ENCODE measurements at places on chromosomes 5 and 9.

GRCh38 chr5:179376701-179377420, 31.6 kb upstream of the ADAMTS2 start:
- no peak for DNase-seq

DNA sequence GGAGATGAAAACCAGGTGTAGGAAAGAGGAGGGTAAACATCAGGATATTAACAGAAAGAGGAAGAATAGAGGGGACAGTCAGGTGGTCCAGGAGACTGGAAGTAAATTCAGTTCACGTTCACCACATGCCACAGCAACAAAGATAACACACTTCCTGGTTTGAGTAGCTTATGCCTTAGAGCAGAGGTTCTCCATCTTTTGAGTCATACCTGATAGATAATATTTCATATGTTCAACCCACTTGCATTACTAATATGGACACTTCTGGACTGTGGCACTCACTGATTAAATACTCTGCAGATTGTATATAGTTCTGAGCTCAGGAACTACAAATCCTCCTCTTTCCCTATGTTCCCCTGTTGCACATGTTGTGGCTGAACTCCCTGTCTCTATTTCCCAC, 179.9 kb upstream of the NR3C1 start:
- DNase-seq, result no peak

DNA sequence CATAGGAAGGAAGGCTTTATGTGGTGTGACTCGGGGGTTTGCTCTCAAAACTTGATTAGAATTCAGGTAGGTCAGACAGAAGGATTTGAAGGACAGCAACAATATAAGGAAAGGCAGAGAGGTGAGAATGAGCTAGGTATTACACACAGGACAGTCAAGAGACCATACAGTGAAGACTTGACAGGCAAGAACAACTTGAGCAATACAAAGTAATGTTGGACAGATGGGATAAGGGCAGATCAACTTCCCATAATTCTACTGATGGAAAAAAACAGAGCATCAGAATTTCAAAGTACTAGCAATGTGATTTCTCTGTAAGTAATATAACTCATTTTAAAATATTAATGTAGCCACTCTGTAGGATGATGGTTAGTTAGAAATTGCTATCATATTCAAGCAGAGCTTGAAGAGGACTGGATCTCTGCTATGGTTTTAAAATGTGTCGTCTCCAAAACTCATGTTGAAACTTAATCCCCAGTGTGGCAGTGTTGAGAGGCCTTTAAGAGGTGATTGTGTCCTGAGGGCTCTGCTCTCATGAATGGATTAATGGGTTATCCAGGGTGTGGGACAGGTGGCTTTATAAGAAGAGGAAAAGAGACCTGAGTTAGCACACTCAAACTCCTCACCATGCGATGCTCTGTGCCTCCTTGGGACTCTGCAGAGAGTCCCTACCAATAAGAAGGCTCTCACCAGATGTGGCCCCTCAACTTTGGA, 22.4 kb upstream of the HOMER1 start:
- no peak for DNase-seq

DNA sequence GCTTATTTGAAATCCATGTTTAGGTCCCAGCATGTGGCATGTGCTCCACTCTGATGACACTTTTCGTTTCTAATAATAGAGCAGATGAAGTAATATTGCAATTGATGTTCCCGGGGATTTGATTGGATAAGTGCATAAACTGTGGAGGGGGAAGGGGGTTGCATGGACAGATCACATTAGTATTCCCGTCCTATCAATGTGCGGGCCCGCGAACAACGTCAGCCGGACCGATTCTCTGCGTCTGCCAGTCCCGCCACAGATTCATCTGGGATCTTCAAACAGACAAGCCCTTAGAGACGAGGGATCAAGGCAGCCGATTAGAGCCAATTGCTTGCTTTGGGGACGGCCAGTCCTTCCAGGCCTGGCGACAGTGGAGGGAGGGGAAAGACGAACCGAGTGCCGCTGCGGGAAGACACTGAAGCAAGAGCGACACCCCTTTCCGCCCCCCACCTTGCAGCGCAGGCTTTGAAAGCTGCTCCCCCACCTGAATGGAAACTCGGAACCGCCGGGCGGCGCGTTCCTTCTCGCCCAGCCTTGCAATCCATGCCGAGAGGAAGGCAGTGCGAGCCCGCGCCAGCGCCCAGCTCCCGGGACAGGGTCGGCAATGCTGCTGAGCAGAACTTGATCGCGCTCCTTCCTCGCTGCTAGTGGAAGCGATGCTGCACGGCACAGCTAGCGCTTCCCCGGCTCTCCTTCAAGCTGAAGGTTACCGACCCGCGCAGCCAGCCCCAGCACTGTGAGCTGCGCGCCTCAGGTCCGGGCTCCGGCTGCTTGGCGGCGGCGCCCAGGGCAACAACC, at the start of gene RGS7BP:
Gene RGS7BP (plus strand): TSS at position 247 of the 798 bp plus-strand sequence. CDS start 610 bp downstream, outside the sequence.
- DNase-seq, result peak; percentile 20

DNA sequence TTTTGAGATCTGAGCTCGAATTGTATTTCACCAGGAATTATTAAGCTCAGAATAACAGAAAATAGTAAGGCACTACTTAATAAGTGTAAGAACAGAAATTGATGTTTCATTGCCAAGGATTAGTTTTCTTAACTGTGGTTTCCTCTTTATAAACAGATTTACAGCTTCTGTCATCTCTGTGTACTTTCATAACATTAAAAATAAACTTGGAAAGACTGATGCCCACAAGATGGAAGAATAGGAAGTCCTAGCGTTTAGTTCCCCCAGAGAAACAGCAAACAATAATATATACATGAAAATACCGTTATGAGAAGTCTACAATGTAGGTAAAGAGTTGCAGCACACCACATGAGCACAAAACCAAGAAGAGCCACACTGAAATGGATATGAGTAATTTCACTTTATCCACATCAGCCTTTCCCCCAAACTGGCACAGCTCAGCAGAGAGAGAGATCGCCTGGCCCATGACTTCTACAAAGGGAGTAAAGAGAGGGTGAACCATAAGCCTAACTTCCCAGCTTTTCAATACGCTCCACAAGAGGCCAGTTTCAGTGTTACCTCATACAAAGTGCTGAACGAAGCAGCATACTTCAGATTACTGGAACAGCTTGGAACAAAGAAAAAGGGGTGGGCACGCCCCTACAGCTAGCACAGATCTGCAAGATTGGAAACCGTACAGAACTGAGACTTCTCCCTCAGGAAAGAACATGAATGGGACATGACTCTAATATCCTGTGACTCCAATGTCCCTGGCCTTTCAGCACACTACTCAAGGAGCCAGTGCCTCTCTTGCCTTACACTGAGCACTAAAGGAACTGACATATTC, 75.4 kb downstream of the EMB start:
- DNase-seq, result no peak

- DNase-seq, result no peak
Measured at GRCh38 chr5:106159616-106160015, 1511.1 kb downstream of the EFNA5 start.

DNA sequence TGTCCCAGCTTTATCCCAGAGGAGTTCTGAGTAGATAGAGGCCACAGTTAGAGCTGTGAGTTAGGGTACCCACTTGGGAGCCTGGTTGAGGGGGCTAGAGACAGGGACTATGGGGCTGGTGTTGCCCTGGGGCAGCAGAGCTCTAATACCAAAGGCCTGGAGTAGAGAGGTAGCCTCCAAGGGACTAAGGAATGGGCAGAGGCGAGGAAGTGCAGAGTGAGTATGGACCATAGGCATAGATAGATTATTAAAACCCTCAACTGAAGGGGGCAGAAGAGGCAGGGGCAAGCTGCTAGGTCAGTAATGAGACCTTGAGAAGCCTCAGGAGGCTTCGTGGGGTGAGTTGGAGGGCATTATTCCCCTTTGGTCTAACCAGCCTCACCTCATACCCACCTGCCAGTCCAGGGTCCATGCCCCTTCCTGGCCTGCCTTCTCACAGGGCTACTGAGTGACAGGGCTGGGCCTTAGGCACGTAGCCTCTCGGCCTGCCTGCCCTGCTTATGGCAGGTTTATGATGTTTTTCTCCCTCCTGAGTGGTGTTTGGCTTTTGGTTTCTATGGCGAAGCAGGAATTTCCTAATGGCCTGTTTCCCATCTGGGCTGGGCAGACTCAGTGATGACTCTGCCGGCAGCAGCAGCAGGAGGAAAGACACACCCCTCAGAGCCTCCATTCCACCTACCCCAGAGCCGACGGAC, 8.0 kb downstream of the PDLIM4 start:
- peak; percentile 40 for DNase-seq

DNA sequence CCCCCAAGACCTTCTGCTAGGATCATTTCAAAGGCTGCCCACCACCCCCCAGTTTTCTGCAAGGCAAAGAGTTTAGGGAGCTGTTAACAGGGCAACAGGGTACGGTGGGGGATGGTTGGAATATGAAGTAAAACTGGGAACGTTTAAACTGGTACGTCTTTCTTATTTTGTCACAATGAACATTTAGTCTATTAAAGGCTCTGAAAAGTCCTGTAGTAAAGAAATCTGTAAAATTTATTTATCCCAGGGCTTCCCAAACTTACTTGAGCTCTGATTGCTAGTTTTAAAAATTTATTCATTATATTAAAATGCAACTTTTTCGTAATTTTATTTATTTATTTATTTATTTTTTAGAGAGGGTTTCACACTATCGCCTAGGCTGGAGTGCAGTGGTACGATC, 62.0 kb downstream of the USP20 start:
- no peak for DNase-seq

DNA sequence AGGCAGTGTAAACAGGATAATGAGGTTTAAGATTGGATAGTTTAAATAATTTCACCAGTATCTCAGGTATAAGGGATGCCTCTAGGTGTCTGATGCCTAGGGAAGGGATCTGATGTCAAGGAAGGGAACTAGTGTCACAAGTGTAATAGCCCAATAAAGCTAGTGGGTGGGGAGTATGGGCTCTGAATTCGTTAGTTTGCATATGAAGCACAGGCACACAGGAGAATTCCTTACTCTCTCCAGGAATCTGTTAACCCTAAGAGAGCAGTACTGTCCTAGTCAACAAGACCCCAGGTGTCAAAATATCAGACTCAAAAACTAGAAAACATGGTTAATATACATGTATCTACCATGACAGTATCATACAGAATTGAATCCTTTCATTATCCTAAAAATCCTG, 352.5 kb upstream of the CYLC2 start:
- DNase-seq, result no peak

- no peak for DNase-seq
Measured at GRCh38 chr5:59764361-59764760, 129.2 kb downstream of the PDE4D start.

DNA sequence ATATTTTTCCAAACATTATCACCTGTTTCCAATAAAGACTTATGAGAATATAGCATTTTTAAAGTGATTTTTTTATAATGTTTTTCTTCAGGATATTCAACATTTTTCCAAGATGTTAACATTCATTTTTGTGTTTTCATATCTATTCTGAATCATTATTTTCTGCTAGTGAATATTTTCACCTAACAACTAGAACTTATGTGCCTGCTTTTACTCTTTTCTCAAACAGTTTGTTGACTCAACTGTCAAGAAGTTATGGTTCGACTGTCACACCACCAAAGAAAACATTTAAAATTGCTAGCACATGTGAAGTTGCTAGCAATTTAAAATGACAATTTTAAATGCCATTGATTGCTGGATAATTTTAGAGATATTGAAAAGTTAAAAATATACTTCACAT, 343.3 kb upstream of the CDH9 start:
- DNase-seq, result no peak

- DNase-seq, result peak; percentile 66
Measured at GRCh38 chr9:71441266-71441665, 319.8 kb upstream of the TRPM3 start.

GRCh38 chr9:34446951-34447350, 11.4 kb downstream of the FAM219A start:
- DNase-seq, result no peak

DNA sequence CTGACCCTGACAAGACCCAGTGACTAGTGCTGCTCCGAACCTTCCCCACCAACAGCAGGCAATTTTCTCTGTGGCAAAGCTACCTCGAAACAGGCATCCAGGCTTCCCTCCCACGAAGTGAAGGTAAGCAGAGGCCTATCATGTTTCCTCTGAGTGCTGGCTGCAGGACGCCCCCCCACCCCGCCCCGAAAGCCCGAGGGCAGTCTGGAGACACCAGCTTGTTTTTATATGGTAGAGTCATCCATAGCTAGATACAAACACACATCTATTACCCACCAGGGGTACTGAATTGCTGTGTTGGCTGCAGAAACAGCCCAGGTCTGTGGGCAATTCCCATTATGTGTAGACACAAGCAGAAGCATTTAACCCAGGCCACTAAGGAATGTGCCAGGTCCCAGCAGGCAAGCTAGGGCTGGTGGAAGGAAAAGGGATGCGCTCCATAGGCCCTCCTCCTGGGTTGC, 40.4 kb downstream of the LIX1 start:
- no peak for DNase-seq

DNA sequence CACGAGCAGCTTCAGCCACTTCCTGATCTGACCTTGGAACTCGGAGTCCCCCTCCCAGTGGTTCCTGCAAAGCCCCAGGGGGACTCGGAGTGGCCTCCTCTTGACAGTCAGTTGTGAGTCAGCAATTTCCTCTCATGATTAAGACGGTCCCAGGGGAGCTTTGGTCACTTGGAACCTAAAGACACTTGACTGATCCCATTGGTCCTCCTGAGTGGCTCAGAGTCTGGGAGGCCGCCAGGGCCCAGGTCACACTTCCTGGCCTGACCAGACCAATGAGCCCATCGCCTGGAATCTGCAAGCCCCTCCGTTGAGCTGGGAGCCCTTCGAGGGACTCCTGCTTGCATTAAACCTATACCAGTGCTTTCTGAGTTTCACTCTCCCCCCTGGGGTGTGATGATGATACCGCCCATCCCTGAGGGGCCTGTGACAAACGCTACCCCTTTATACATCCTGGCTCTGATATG, 29.1 kb downstream of the TSPAN17 start:
- no peak for DNase-seq

All from NCI-H748 treated with DMSO at 0.1 percent for 48 hours (cell line).